ENCODE measurements at places on chromosomes 7 and 10.

DNA sequence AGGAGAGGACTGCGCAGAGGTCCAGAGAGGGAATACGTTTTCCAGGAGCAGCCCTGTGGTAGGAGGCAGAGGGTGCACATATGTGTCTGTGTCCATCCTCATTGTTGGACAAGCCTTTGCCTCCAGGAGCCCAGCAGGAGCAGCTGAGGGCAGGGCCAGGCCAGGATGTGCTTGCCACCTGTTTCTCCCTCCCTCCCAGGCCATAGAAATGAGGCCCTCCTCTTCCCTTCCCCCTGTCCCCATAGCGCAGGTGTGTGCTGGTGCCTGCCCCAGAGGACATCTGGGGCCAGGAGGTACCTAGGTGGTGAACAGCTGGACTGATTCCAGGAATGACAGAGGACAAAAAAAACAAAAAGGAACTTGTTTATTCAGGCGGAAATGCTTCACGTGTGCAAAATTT lies 10.5 kb upstream of the CXCL12 start:
- DNase-seq = no peak

DNA sequence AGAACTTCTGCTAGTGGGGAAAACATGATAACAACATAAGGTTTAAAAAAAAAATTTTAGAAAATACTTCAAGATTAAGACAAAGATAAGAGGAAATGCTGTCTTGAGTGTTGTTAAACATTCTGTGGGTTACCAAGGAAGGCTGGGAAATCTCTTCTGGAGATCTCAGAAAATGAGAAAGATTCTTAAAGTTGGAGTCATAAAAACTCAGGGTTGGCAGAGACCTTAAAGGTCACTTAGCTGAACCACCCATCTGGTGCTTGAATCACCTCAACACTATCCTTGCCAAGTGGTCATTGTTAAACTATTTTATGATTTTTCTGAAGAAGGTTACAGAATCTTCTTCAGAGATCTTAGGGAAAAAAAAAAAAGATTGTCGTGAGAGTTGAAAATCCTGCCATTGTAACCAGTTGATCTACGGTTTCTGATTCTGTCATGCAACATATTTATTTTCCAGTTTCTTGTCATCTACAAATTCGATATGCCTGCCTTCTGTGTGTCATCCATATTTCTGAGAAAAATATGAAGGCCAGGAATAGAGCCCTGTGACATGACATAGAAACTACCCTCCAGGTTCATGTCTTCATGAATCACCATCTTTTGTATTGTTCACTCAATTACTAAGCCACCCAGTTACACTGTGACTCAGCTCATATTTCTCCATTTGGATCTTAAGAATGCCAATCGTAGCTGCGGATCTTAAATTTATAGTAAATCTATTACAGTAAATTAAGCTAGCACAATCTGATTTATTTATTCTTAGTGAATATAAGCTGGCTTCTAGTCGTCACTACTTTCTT lies 179.2 kb downstream of the ST7 start:
- no peak for DNase-seq

- no peak for DNase-seq
These were observed 83.0 kb downstream of the SGMS1 start for GRCh38 chr10:50540826-50541122.

GRCh38 chr7:132424821-132425724 lies 151.2 kb downstream of the PLXNA4 start:
- no peak for DNase-seq

DNA sequence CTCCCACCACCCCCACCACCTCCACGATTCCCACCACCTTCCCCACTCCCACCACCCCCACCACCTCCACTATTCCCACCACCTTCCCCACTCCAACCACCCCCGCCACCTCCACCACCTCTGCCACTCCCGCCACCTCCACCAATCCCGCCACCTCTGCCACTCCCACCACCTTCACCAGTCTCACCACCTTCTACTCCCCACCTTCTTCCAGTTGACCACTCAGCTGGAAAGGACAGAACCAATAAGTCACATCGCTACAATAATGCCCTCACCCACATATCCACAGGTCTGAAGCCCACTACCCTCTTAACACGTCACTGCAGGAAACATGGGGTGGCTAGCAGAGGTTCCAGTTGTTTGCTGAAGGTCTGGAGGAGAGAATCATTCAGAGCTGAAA lies 93.5 kb upstream of the PAX2 start:
- no peak for DNase-seq

GRCh38 chr10:10662716-10663408 lies 354.8 kb upstream of the CELF2 start:
- DNase-seq = peak; percentile 64

GRCh38 chr10:112490545-112490944 lies 43.5 kb downstream of the VTI1A start:
- DNase-seq = no peak

GRCh38 chr7:4115941-4116610 lies 566.0 kb upstream of the FOXK1 start:
- no peak for DNase-seq

DNA sequence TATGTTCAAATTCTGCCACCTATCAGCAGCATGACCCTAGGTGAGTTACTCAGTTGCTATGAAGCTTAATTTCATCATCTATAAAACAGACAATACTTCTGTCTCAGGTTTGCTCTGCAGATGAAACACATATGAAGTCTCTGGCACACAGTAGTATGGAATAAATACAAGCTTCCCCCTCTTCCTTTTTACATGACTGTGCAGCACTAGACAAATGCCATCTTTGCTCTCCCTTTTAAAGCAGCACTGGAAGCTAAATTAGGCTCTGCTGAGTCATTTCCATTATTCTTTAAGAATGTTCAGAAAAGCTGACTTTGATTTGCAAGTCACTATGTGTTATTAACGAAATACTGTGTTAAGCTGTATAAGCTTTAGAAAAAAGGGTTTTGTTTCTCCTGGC lies 40.7 kb upstream of the ANAPC16 start:
- peak; percentile 23 for DNase-seq

- DNase-seq = no peak
These were observed 520 bp downstream of the NPC1L1 start for GRCh38 chr7:44540592-44541027.
